ENCODE measurements at places on chromosomes 6 and 20.

GRCh38 chr6:10684618-10685017 is 9.8 kb downstream of the C6orf52 start:
- DNase-seq = no peak
- peaks cover 21% of the 10 kb centered on the region for H3K4me1 ChIP-seq
- peaks cover 14% of the 10 kb centered on the region for H3K27me3 ChIP-seq
- no peak overlapping the region for H3K4me3 ChIP-seq

GRCh38 chr6:16766043-16766536 is 4.8 kb upstream of the ATXN1 start:
- no peak overlapping the region for H3K4me3 ChIP-seq
- peak; percentile 50 for DNase-seq
- H3K27me3 ChIP-seq = no peaks in the 10 kb centered on the region
- peaks cover 13% of the 10 kb centered on the region for H3K36me3 ChIP-seq
- peaks cover 73% of the 10 kb centered on the region for H3K4me1 ChIP-seq

DNA sequence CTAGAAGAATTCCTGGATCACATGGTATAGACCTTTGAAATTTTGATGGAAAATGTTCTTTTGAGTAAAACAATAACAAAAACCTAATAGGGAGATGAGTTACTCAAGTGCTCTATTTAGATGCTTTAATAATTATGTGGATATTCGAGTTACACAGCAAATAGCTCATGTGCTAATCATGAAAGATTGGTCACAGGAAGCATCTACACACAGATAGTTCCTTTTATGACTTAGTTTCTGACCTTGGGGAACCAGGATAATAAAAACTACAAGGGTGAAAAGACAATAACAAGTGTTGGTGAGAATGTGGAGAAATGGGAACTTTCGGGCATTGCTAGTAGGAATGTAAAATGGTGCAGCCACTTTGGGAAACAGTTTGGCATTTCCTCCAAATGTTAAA is 19.7 kb downstream of the UBE2V1 start:
- peaks cover 14% of the 10 kb centered on the region for H3K4me1 ChIP-seq
- peaks cover 62% of the 10 kb centered on the region for H3K36me3 ChIP-seq
- DNase-seq = no peak
- H3K4me3 ChIP-seq = no peak overlapping the region
- H3K27ac ChIP-seq = peak overlapping the region; percentile 24

GRCh38 chr20:6698056-6698455 is 69.4 kb upstream of the BMP2 start:
- DNase-seq = no peak
- no peak overlapping the region for H3K4me3 ChIP-seq
- H3K36me3 ChIP-seq = no peaks in the 10 kb centered on the region
- no peak overlapping the region for H3K27ac ChIP-seq
- no peaks in the 10 kb centered on the region for H3K4me1 ChIP-seq

- H3K36me3 ChIP-seq = no peaks in the 10 kb centered on the region
- H3K4me3 ChIP-seq = no peak overlapping the region
- H3K27me3 ChIP-seq = peaks cover 6% of the 10 kb centered on the region
- DNase-seq = no peak
- no peak overlapping the region for H3K27ac ChIP-seq
- H3K4me1 ChIP-seq = no peaks in the 10 kb centered on the region
Observed at GRCh38 chr6:163626073-163626867, 211.8 kb downstream of the QKI start.

DNA sequence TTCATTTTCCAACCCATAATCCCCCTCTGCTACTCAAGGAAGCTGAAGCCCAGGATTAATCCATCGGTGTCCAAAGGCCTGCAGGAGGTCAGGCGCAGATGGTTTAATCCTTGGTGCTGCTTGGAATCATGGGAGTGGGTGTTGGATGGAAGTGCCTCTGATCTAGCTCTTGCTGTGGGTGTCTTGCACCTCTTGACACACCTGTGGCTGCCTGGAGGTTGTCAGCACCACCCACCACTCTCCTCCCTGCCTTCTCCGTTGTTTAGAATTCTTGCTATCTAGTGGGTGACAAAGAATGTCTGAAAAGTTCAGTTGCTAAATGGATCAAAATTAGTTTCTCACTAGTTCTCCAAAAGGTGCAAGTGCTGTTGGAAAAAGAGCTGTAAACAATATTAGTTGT is 1074.4 kb upstream of the FLRT3 start:
- no peaks in the 10 kb centered on the region for H3K36me3 ChIP-seq
- H3K4me1 ChIP-seq = no peaks in the 10 kb centered on the region
- H3K27ac ChIP-seq = no peak overlapping the region
- DNase-seq = no peak
- H3K4me3 ChIP-seq = no peak overlapping the region

GRCh38 chr20:25247518-25247955 is 348 bp upstream of the PYGB start:
- H3K36me3 ChIP-seq = no peaks in the 10 kb centered on the region
- peaks cover 15% of the 10 kb centered on the region for H3K27me3 ChIP-seq
- H3K4me3 ChIP-seq = peak overlapping the region; percentile 90
- peaks cover 41% of the 10 kb centered on the region for H3K4me1 ChIP-seq
- no peak overlapping the region for H3K27ac ChIP-seq

DNA sequence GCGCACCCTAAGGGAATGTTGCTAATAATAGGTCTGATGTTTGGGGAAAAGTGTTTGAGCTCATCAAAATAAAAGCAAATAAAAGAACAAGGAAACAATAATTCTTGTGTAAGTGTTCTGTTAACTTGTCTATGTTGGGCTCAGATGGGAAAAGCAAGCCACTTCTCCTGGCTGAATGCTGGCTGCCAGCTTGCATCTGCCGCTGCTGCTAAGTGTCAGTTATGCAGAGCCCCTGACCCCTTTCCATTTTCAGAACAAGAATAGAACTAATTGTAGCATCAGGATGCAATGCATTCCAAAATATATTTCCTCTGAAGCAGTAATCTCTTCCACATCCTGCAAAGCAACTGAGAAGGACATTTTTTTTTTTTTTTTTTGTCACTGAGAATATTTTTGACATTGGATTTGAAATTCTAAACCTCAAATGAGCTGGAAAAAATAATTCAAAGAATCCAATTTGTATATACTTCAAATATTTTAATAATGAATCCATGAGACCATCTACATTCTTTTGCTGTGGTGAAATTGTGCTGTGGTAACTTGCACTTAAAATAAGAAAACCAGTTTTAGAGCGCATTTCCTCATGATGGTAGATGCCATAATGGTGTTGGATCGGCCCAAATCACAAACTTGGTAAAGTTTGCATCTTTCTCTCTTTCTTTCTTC is 43.9 kb upstream of the DEK start:
- no peaks in the 10 kb centered on the region for H3K4me1 ChIP-seq
- no peak for DNase-seq
- H3K36me3 ChIP-seq = no peaks in the 10 kb centered on the region
- peaks cover 2% of the 10 kb centered on the region for H3K27me3 ChIP-seq
- H3K4me3 ChIP-seq = no peak overlapping the region

DNA sequence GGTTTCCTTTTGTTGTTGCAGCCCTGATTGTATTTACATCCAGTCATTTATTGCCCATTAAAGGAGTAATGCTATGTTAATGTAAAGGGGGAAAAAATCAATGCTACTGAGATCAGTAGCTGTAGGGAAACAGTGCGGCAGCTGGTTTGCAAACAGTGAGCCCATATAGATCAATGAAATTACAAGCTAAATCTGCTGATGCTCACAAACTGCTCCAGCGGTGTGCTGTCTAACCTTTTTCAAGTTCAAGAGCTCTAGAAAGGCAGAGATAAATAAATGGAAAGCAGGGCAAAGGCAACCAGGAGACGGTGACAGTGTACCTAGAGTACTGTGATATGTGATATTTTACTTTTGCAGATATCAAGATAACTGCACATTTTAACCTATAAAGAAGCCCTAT is 449.0 kb upstream of the MMS22L start:
- H3K4me3 ChIP-seq = no peak overlapping the region
- no peaks in the 10 kb centered on the region for H3K27me3 ChIP-seq
- DNase-seq = no peak
- no peaks in the 10 kb centered on the region for H3K4me1 ChIP-seq

- no peak overlapping the region for H3K4me3 ChIP-seq
- H3K27ac ChIP-seq = no peak overlapping the region
- no peaks in the 10 kb centered on the region for H3K27me3 ChIP-seq
Observed at GRCh38 chr6:165729307-165729936, 66.4 kb upstream of the PDE10A start.

GRCh38 chr20:56369179-56369578 is 10.4 kb downstream of the FAM210B start:
- no peak overlapping the region for H3K27ac ChIP-seq
- DNase-seq = no peak
- H3K4me1 ChIP-seq = peaks cover 16% of the 10 kb centered on the region
- no peak overlapping the region for H3K4me3 ChIP-seq
- H3K36me3 ChIP-seq = peaks cover 54% of the 10 kb centered on the region

DNA sequence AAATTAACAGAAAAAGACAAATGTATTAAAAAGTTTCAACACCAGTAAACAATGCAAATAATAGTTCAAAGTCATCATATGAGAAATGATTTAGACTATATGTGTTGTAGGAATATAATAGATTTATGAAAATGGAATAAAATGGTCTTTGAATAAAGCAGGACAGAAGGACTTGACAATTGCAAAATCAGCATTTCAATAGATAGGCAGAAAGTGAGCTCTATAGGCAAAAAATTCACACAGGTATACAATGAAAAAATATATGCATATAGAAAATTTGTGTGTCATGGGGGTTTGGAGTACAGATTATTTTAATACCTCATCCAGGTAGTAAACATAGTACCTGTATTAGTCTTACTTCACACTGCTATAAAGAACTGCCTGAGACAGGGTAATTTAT is 571.1 kb upstream of the EYS start:
- no peaks in the 10 kb centered on the region for H3K36me3 ChIP-seq
- H3K27me3 ChIP-seq = no peaks in the 10 kb centered on the region
- H3K27ac ChIP-seq = no peak overlapping the region

GRCh38 chr6:142408409-142408808 is 106.6 kb downstream of the ADGRG6 start:
- H3K36me3 ChIP-seq = no peaks in the 10 kb centered on the region
- H3K4me1 ChIP-seq = peaks cover 2% of the 10 kb centered on the region
- no peak for DNase-seq
- H3K27me3 ChIP-seq = peaks cover 27% of the 10 kb centered on the region

DNA sequence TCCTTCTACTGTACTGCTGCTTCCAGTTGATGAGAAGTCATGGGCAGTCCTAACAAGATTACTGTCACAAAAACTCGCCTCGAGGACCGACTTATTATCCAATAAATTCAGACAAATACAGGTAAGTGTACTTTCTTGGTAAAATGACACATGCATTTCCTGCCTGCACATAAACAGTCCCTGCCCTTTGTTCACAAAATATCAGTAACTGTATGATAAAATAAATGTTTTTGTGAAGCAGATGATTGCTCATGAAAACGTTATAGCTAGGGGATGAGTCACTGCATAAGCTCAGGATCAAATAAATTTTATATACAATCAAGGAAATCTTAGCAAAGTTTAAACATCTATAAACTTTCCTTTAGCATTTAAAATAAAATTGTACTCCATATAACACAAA is 164.5 kb upstream of the RIPOR2 start:
- peaks cover 12% of the 10 kb centered on the region for H3K4me1 ChIP-seq
- DNase-seq = no peak
